H1 (cell line): ENCODE measurements at places on chromosomes 12 and 14. TPM values are rescaled to one million over a fixed set of nuclear protein-coding genes. Genes with fewer than 3 reads are reported as not detected.

DNA sequence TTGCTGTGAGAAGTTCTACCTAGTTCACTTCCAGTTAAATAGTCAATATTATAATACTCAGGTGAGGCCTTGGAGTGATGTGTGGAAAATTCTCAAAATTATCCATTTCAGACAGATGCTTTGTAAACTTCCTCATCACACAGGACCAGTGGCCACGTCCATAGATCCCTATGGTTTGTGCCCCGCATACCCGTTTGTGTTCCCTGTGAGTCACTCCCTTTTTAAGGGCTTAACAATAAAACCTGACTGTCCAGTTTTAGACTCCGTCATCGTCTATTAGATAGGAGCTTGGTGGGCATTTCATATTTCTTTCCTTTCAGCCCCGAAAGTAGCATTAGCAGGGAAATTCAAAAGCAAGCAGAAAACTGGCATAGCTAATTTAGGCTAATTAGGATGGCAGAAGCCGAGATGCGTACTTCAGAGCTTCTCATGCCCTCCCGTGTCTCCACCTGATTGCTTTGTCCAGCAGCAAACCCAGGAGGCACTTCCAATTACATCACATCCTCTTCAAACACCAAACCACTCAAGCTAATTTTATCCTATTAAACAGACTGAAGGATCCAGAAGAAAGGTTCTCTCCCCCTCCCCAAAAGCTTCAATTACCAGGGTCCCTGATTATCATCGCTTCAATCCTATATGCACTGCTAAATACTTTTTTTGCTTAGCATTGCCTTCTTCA, 186.6 kb upstream of the OTX2 start:
- no peaks in the 10 kb centered on the region for H3K36me3 ChIP-seq
- peaks cover 7% of the 10 kb centered on the region for H3K4me1 ChIP-seq
- DNase-seq: no peak
- H3K27ac ChIP-seq: no peak overlapping the region

Gene SELPLG
- 0.18 and 0.19 TPM in 2 replicates for polyA plus RNA-seq

Gene FERMT2
- 51.4 and 53.3 TPM in 2 replicates for polyA plus RNA-seq

Gene TXNDC16
- polyA plus RNA-seq: 3.2 and 6.7 TPM in 2 replicates

GRCh38 chr12:6378709-6379472, 3.5 kb upstream of the SCNN1A start:
- no peaks in the 10 kb centered on the region for H3K36me3 ChIP-seq
- H3K4me1 ChIP-seq: no peaks in the 10 kb centered on the region
- H3K27ac ChIP-seq: no peak overlapping the region
- no peak overlapping the region for H3K4me3 ChIP-seq

DNA sequence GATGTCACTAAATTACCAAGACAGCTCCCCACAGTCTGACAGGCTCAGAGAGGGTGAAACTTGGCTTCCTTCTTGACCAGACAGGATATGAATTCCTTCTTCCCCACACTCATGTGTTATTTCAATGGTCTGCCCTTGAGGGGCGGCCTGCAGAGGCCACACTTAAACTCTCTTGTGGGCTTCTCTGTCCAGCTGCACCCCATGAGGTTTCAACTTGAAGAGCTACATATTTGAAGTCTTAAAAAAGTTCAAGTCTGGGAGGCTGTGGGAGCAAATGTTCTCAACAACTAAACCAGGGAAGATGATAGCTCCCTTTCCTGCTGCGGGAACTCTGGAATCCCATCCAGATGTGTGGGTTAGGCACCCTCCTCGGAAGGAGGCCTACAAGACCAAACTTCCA, 98.3 kb downstream of the TTC7B start:
- H3K27me3 ChIP-seq: no peaks in the 10 kb centered on the region
- peaks cover 15% of the 10 kb centered on the region for H3K4me1 ChIP-seq
- no peaks in the 10 kb centered on the region for H3K36me3 ChIP-seq
- no peak overlapping the region for H3K4me3 ChIP-seq
- DNase-seq: no peak

DNA sequence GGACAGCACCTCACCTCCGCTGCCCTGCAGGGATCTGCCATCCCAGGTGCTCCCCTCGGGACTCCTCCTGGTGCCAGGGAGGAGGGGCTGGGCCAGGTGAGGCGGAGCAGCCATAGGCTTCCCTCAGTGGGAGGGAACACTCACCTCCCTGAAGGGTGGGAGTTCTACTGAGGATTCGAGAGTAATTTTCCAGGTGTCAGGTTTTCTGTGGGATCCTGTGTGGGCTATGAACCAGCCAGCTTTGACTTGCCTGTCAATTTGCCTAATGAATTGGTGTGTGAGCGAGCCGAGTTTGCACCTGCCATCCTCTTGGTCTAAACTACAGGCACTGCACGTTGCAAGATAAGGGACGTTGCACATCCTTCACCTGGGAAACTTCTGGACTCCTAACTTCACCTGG, 50.3 kb downstream of the NOC4L start:
- no peak overlapping the region for H3K27ac ChIP-seq
- H3K27me3 ChIP-seq: peaks cover 2% of the 10 kb centered on the region

DNA sequence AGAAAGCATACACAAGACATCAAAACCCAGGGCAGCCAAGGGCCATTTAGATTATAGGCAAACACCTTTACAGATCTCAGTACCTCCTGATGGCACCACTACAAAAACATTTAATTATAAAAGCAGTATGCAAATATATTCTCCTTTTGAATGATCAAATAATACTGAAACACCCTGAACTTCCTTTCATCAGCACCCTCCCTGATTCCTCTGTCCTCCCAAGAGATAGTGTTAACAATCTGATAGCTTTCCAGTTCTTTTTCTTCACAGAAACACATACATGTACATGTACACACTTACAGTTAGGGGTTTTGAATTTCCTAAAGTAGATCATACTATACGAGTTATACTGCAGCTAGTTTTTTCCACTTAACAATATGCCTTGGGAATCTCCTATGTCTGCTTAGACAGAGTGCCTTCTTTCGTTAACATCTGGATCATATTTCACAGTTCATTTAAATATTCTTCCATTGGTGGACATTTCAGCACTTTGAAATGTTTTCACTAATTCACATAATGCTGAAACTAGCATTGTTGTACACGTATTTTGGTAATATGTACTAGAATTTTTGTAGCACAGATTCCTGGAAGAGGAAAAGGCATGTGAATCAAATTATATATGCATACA, 35.2 kb downstream of the TDG start:
- no peaks in the 10 kb centered on the region for H3K36me3 ChIP-seq
- DNase-seq: no peak
- H3K27me3 ChIP-seq: no peaks in the 10 kb centered on the region
- H3K27ac ChIP-seq: no peak overlapping the region
- no peaks in the 10 kb centered on the region for H3K4me1 ChIP-seq

GRCh38 chr14:28603606-28604005, 163.0 kb upstream of the FOXG1 start:
- no peaks in the 10 kb centered on the region for H3K27me3 ChIP-seq
- no peak for DNase-seq
- H3K4me3 ChIP-seq: no peak overlapping the region
- no peaks in the 10 kb centered on the region for H3K36me3 ChIP-seq
- H3K4me1 ChIP-seq: no peaks in the 10 kb centered on the region

GRCh38 chr14:39264057-39264456, 30.3 kb downstream of the MIA2 start:
- DNase-seq: no peak
- no peak overlapping the region for H3K27ac ChIP-seq
- no peaks in the 10 kb centered on the region for H3K27me3 ChIP-seq
- H3K36me3 ChIP-seq: no peaks in the 10 kb centered on the region
- H3K4me3 ChIP-seq: no peak overlapping the region
